ENCODE measurements at places on chromosomes 5 and 9. TPM values are rescaled to one million over a fixed set of nuclear protein-coding genes. Genes with fewer than 3 reads are reported as not detected.
A peak's percentile ranks its signal among the peaks of the same experiment; 100 is the strongest.

GRCh38 chr9:91818647-91819403 lies 131.2 kb downstream of the ROR2 start:
- DNase-seq, result no peak

DNA sequence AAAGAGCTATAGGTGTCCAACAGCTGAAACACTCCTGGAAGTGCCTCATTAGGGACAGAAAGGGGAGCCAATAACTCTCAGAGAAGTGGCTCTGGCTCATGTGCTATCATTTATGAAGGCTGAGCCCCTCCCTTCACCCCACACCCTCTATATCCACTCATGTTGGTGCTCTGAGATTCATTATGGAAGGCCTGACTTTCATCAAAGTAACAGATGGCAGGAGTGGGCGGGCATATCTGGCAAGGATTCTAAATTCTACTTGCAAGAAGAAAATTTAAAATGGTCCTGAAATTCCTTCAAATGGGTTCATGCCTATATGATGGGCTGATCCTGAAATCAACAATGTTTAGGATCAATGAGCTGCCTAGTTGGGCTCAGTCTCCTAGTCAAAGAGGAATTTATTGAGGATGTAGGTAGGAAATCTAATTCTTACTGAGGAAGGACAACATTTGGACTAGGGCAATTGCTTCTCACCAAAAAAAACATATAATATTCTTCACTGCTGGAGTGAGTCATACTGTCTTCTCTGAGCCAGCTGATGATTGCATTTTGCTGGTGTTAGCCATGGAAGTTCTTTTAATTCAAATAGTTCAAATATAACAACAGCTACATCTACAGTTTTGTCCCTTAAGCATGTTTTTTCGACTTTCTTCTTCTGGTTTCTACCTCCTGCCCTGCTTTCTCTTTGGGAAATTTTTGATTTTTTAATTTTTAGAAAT lies 23.5 kb downstream of the NMRK1 start:
- no peak for DNase-seq

DNA sequence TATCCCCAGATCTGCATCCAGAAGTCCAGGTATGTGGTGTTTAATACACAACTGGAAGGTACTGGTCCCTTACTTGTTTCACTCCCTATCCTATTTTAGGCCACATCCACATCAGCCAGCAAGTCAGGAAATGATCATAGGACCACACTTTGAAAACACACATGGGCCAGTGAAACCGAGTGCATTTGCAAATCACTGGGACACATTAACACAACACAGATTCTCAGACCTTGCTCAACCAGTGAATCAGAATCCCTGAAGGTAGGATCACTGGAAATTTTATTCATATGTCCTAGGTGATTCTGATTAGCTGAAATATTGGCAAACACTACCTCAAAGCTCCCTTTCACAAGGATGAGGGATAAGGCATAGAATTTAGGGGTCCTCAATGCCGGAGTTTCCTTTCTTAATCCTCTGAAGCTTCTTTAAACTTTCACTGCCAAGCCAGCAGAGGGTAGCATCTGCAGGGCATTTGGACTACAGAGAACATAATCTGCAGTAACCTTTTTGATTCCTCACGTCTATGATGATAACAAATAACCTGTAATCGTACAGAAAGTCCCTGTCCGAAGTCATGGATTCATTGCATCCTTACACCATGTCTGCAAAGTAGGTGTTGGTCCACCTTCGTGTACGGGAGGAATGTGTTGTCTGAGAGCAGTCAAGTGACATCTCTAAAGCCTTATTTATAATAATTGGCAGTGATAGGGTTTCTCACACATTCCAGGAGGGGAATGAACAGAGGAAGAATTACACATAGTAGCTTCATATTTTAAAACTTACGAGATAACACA lies 11.0 kb upstream of the ABLIM3 start:
- DNase-seq, result no peak

DNA sequence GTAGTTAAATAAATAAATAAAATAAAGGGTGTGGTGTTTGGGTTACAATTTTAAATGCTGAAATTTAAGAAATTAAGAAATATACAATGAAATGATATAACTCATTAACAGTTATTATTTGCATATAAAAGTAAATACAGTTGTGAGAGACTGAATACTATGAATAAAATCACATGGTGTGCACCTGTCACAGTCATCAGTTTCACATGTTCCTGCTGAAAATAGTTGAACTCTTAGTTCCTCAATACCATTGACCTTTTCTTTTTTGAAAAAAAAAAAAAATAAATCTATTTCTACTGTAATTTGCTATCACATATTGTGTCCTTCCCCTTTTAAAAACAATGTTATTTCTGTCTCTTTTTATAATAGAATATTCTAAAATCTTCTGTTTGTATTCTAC lies 130.9 kb upstream of the CHD1 start:
- no peak for DNase-seq

- DNase-seq, result no peak
Observed at GRCh38 chr9:82893549-82893948, 169.4 kb downstream of the RASEF start.

GRCh38 chr9:126169736-126170135 lies 156.9 kb upstream of the MVB12B start:
- peak; percentile 3 for DNase-seq

DNA sequence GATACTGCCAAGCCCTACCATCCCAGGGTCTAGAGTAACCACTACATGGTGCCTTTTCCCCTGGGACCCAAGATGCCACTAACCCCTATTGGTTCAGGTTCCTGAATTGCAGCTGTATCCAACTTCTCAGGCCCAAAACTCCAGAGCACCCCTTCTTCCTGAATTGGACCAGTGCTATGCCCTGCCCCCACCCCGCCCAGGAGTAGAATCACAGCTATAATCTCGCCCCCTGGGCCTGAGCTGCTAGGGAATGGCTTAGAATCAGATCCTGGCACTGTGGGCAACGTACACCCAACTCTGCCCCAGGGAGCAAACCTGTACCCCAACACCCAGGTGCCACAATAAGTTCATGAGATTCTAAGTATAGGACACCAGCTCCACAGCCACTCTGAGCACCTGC lies 206.3 kb downstream of the CACNA1B start:
- DNase-seq, result no peak

PHF24 gene
- 0.76 TPM for total RNA-seq

ZNF169 gene
- total RNA-seq, result 10.2 TPM

LURAP1L gene
- total RNA-seq, result 13.7 TPM

CD72 gene
- total RNA-seq, result 5.6 TPM

ROR2 gene
- total RNA-seq, result 2.3 TPM

KIF20A gene
- 2.6 TPM for total RNA-seq

SERF1A gene
- total RNA-seq, result 0.59 TPM
